ENCODE measurements at places on chromosomes 5 and 9. TPM values are rescaled to one million over a fixed set of nuclear protein-coding genes. Genes with fewer than 3 reads are reported as not detected.

The DEPDC1B gene
- total RNA-seq: 0.29 TPM

The GGTA1 gene
- total RNA-seq: 11.4 TPM

The FOXD4L3 gene
- total RNA-seq: not detected

The LPAR1 gene
- total RNA-seq: 79.3 TPM

The IFNA2 gene
- not detected for total RNA-seq

The GOLM1 gene
- total RNA-seq: 45.6 TPM

The STKLD1 gene
- 0.96 TPM for total RNA-seq

The TERT gene
- total RNA-seq: not detected

The FTMT gene
- total RNA-seq: not detected

The OR2V2 gene
- total RNA-seq: not detected

The LHFPL2 gene
- 61.8 TPM for total RNA-seq

The FOXI1 gene
- total RNA-seq: not detected

The PHF24 gene
- total RNA-seq: 1.1 TPM

The TLX3 gene
- total RNA-seq: not detected

The PCDHGA6 gene
- 8.3 TPM for total RNA-seq

DNA sequence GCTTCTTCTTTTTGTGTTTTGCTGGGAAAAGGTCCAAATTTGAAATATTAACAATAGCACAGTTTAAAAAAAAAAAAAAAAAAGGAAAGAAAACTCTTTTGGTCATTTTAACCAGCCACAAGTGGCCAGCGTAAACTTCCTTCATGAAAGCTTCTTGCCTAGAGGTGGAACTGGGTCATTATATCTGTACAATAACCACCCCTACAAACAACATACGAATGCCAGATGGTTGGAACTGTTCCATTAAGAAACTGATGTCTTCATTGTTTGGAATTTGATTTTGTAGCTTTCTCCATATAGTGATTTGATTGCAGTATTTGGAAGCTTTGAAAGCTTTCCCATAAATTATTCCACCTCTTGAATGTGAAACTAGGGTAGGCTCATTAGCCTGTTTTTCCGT lies 18.3 kb upstream of the LPAR1 start:
- no peak for DNase-seq

DNA sequence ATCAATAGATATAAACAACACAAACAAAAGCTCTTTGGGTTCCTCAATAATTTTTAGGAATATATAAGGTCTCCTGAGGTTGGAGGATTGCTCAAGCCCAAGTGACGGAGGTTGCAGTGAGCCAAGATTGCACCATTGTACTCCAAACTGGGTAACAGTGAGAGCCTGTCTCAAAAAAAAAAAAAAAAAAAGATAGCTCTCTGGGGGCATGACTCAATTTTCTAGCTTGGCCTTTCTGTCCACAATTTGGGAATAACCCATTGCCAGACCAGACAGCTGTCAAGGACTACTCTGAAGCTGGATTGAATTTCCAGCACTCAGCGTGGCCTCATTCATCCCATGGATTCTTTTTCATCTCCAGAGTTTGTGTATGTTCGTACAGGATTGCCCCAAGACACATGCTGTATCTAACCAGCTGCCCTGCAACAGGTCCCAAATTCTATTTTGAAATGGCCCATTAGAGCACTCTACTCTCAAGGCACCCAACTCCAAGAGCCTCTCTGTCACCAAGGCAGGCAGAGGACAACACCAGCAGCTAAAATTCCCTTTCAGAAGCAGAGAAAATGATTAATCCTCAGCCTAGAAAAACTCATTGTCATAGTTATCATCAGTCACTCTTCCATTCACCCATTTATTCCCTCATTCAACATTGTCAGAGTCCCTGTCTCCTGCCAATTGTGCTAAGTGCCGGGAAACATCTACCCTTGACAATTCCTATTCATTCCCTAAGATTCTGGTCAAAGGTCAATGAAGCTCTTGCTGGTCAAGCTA lies 8.7 kb downstream of the FAM193B start:
- DNase-seq: no peak

GRCh38 chr9:106772523-106773290 lies 90.3 kb upstream of the ZNF462 start:
- DNase-seq: no peak

DNA sequence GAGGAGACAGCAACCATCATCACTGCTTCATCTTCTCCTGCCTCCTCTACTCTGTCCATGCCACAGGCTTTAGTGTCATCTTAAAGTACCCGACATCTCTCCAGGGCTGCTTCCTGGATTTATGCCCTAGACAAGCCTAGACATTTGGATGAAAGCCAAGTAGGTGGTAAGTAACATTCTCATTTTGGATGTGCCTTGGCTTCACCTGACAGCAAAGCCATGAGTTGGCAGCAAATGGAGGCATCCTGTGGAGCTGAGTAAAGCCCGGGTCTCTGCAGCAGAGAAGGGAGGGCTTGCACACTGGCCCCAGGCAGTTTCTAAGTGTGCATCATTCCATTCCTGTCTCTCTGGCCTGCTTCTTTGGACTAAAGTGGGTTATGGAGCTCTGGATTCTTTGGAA lies 299.1 kb downstream of the DMAC1 start:
- no peak for DNase-seq

- DNase-seq: no peak
Measured at GRCh38 chr5:135743181-135743580, 91.3 kb upstream of the SLC25A48 start.

- no peak for DNase-seq
Measured at GRCh38 chr5:99037668-99038067, 108.9 kb upstream of the CHD1 start.

GRCh38 chr9:28782630-28783029 lies 1209.3 kb upstream of the C9orf72 start:
- DNase-seq: no peak

- DNase-seq: no peak
Measured at GRCh38 chr5:137141779-137142178, 357.3 kb downstream of the SPOCK1 start.

- no peak for DNase-seq
Measured at GRCh38 chr5:177300236-177300880, 3.2 kb downstream of the RAB24 start.

GRCh38 chr9:72949244-72949582 lies 3.6 kb downstream of the ALDH1A1 start:
- DNase-seq: no peak

DNA sequence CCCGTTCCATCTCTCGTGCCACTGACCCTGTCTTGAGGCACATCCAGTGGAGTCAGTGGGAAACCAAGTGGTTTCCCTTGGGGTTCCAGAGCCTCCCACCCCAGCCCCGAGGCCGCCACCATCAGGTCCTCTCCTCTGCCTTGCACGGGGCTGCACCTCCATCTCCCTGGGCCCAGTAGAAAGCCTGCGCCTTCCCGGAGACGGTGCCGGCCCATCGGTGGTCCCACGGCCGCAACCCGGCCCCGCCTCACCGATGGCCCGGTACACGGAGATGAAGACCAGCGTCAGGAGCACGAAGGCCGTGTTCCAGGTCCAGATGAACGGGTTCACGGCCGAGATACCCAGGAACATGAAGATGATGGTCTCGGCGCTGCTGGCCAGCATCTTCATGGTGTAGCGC lies 40.0 kb downstream of the EXOC3 start:
- DNase-seq: no peak

DNA sequence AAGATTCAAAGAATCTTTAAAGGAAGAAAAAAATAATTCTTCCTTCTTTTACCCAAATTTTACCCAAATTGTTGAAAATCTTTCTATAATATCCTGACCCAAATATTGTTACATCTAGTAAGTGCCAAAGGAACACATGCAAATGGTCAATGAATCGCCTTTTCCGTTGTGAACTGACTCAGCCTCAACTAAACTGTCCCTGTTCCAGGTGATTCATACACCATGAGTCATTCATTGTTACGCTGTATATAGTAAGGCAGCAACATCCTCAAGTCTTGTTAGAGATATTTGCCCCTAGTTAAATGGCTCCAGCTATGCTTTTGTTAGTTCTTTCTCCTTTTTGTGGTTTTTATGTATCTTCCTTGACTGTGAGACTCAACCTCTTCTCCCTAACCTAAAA lies 9.7 kb downstream of the PTGER4 start:
- DNase-seq: no peak

GRCh38 chr5:142894749-142895148 lies 124.6 kb downstream of the ARHGAP26 start:
- no peak for DNase-seq
